ENCODE measurements at places on chromosomes 11 and 22.

GRCh38 chr11:72848846-72849466 lies 34.7 kb downstream of the ATG16L2 start:
- peak; percentile 9 for DNase-seq

DNA sequence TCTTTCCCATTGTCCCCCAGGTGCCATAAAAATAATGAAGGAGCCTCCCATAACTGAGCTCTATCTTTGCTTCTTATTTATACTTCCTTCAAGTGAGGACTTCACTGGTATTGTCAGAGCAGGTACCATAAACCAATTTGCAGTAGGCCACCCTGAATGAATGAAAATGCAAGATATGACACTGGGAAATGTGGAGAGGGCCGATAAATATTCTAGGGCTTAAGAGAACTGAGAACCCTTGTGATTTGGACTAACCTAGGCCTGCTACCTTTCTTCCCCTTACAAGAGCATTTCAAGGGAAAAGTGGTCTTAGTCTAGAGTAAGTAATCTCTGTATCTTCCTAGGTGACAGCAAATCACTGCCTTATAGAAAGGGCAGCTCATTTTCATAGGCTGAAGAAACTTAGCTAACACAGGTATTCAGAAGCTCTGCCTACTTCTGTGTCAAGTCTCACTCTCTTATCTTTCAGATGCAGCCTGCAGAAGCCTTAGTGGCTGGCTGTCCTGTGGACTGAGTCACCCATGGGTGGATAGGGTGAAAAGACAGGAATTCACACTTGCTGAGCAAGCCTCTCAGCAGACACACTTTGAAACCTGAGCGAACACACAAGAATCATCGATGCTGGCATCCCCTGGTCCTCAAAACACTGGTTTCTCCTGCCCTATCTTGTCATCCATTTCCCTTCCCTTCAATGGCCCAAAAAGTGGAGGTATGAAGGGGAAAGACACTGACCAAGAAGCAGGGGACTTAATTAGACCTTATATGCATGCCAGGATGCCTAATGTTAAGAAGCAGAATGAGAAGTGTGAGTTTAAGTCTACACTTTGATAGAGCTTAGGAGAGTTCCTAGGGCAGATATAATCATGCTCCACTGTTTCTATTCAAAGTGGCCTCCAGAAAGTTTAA lies 15.2 kb downstream of the NRIP3 start:
- DNase-seq = peak; percentile 22

DNA sequence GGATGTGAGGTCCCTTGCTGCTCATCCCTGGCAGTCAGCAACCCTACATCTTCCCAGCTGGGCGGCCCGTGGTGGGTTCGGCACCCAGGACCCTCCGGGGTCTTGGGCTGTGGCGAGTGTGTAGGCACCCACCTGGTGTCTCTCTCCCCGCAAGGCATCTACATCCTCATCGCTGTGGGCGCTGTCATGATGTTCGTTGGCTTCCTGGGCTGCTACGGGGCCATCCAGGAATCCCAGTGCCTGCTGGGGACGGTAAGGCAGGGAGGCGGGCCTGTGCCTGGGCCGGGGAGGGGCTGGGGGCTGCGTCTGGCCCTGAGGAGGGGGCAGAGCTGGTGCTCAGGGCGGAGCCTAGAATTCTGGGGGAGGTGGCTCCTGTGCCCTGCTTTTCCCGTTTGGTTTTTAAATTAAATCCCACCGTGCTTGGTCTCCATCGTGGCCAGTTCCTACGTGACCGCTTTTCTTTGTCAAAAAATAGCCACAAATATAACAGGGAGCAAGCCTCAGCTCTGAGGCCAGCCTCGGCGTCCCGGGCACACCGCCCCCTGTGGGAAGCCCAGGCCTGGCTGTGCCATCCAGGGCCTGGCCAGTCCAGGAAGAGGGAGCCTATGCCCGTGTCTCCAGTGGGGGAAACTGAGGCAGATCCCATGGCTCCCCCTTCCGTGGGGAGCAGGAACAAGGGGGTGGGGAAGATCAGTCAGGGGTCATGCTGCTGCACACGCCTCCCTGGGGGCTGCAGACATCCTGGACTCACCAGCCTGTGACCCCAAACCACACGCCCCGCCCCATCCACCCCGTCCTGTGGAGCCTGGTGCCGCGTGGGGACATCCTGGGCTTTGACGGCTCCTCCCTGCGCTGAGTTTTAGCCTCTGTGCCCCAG lies 6.4 kb upstream of the TSSC4 start:
- DNase-seq = no peak

- no peak for DNase-seq
These were observed 10.6 kb upstream of the GDPD4 start for GRCh38 chr11:77312107-77312506.

- DNase-seq = no peak
These were observed 11.2 kb upstream of the UBQLNL start for GRCh38 chr11:5527716-5528115.

DNA sequence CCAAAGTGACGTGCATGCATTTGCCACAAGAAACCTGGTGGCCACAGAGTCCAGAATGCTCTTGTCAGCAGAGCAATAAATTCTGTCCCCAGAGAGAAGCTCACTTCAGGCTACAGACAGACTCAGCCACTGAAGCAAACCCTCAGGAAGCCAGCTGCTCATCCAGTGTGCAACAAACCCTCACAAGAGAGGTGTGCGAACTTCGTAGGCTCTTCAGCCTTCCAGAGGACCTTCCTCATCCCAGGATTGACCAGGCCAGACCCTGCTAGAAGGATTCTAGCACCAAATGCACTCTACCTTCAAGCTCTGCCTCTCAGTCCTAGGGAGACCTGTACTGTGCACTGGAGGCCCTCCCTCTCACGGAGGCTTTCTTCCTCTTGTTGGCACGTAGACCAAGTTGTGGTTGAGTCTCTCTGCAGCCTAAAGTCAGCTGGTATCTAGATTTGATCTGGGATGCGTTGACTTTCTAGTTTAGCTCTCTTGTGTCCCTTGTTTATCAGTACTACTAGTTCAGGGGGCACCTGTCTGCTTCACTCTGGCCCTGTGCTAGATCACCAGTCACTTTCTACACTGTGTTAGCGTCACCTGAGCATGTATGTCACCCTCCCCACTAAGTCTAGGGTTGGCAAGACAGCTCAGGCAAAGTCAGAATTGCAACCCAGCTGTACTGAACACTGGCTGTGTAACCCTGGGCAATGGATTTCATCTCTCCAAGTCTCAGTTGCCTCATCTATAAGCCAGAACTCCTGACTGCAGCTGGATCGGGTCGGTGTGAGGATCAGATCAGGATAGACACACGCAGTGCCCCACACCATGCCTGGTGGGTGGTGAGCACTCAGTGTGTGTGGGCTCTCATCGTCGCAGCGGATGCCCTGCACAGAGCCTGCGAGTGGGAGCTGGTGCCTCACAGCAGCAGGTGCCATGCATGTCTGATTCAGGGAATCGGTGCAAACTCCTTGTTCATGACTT lies 22.1 kb upstream of the TMPRSS13 start:
- DNase-seq = no peak

DNA sequence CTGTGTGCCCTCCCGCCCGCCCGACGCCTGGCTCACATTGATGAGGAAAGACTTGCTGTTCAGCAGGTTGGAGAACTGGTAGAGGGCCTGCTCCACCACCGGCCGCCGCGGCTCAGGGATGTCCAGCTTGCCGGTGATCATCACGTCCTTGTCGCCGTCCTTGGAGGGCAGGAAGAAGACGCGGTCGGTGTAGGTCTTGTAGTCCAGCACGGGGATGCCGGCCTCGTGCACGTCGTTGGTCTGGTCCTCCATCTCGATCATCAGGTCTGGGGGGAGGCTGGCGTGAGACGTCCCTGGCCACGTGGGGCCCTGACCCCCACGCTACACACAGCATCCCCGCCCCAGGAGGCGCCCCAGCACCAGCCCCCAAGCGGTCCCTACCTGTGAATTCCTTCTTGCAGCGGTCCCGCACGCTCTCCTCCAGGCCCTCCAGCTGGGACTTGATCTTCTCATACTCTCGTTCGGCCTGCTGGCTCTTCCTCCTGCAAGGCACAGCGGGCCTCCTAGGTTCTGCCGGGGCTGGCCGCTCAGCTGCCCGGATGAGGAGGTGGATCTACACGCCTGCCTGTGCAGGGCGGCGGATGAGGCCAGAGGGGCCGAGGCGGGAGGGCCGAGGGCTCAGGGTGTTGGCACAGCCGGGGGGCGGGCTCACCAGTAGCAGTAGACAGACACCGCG lies 10.7 kb upstream of the MAPK11 start:
- DNase-seq = no peak

DNA sequence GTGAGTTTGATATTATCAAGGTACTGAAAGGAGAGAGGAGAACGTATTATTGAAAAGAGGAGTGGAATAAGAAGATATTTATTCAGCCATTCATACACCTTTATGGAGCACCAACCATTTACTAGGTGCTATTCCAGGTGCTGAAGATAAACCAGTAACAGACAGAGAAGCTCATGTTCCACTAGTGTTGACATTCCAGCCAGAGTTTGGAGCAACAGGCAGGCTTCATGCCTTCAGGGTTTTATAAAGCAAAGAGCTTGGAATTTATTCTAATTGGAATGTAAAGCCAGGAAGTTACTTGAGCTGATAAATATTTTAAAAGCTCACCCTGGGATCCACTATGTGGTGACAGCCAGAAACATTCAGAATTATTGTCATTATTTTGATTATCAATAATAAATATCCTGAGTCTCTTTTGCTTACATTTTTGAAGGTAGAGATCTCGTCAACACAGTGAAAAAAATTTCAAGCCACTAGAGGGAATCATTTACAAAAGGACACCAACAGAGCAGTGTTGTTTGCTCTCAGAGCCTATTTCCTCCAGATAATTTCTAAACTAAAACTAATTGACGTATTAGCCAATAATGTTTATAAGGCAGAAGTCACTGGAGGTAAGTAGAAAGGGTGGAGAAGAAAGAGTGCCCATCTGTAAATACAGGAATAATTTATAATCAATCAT lies 172.0 kb downstream of the KCNA4 start:
- DNase-seq = no peak

DNA sequence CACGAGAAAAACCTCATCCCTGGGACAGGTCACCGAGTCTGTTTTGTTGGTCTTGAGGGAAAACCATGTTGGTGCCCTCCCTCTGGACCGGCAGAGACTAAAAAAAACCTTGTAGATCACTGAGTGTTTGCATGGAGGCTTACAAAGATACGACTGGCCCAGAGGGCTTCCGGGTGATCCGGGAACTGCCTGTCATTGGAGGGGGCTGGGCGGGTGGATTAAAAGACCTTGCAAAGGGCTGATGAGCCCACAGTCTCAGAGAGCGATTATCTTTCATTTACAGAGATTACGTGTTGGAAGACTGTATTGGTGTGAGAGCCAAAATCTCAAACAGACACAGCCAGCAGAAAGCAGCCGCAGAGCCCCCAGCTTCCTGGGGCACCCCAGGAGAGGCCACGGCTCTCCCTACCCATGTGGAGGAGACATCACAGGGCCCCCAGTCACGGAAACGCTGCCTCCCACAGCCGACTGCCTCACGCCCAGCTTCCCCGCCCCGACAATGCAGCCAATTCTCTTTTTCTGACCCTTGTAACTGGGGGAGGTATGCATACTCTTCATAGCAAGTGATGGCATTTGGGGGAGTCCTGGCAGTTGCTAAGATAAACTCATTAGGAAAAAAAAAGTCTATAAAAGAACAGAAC lies 426.4 kb downstream of the CTTN start:
- no peak for DNase-seq

DNA sequence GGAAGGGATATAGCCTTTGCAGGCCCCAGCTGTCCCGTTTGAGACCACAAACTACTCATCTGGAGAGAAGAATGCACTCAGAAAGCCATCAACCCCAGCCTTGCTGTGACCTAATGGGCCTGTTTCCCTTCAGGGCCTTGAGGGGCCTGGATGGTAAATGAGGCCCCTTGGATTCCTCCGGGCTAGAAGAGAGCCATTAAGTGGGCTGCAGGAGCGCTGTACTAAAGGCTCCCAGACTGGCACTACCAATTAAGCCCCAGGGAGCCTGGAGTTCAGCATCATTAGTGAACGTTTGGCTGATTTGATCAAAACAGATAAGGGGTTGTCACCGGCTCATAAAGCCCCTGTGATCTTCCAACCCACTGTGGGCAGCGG lies 23.0 kb downstream of the CD5 start:
- no peak for DNase-seq

DNA sequence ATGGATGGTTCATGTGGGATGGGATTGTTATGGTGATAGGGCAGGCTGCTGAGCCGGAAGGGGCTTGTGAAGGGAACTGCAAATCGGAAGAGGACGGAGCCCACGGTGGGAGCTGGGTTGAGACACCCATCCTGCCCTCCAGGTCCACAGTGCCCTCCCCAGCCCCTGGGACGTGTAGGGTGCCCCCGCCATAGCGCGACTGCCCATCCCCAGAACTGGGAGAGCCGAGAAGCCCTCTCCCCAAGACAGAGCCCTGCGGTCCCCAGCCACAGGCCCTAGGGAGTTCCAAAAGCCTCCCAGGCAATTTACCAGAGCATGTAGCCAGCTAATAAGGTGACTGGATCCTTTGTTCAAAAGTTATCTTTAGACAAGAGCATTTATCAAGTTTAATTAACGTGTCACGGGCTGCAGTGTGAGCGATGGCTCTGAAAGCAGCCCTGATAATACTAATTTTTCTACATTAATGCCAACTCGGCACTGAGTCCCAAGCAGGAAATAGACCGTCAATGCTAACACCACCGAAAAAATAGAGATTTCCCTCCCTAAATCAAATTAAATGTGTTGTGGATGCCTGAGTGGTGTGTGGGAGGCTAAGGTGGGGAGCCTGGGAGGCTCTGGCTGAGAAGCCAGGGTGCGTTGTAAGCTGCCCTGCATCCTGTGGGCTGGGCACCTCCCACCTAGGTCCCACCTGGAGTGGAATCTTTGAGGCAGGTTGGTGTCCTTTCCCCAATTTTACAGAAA lies 76.8 kb upstream of the RTL6 start:
- no peak for DNase-seq

DNA sequence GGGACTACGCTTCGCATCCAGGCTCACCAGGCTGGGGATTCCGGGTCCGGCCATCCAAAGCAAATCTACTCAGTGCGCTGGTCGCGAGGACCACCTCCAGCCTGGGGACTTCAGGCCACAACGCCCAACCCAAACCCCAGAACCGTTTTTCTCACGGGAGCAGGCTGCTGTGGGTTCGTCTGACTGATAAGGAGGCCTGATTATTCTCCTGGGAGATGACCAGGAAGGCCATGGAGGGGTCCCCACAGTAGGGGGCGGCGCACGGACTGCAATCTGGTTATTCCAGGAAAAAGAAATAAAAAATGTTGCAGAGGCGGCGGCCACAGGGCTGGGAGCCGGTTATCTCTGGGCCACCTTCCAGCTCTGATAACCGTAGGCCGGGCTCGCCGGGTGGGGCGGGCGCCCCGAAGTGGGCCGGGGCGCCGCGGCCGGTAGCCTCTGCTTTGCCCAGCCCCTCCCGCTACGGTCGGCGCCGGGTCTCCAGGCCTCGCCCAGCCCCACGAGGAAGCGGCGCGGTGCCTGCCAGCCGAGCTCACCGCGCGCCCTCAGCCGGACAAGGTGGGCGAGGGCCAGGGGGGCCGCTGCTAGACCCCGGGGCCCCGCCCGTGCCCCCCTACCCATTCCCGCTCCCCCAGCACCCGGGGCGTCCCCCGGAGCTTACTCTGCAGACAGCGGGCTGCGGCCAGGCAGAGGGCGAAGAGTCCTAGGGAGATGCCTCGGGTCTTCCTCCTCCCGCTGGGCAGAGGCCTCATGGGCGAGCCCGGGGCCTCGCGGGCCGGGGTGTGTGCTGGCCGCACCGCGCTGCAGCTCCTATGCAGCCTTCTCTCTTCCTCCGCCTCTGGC lies 446 bp downstream of the VSTM5 start:
- no peak for DNase-seq

All from kidney glomerular epithelial cell (primary cell).